ENCODE measurements at places on chromosomes 12 and 14.

DNA sequence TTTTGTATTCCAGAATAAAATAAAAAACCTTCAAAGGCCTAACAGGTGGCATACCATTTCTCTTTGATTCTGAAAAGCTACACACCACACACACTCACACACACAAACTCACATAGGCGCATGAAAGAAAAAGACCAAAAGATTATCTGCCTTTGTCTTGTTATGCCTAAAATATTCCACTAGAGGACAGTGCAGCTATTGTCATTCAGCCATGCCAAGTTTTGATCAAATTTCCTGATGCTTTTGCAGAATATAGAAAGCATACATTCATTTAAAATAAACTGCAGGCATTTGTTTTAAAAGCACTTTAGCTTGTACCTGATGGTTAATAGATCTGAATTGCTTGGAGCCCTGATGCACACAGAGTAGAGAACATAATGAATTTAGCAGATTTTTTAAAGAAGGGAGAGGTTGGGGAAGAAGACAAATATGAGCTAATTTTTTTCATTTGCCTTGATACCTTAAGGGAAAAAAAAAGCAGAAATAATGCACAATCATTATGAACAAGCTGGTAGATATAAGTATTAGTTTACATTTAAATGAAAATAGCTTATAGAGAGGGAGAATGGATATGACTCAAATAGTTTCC is 1766.9 kb upstream of the SEL1L start:
- peak; percentile 54 for DNase-seq

- DNase-seq = peak; percentile 79
These were observed 28.8 kb downstream of the RPGRIP1 start for GRCh38 chr14:21308479-21309237.

GRCh38 chr12:11580125-11580751 is 69.2 kb upstream of the ETV6 start:
- peak; percentile 98 for DNase-seq

- no peak for DNase-seq
These were observed 6.5 kb upstream of the CIPC start for GRCh38 chr14:77091518-77091917.

DNA sequence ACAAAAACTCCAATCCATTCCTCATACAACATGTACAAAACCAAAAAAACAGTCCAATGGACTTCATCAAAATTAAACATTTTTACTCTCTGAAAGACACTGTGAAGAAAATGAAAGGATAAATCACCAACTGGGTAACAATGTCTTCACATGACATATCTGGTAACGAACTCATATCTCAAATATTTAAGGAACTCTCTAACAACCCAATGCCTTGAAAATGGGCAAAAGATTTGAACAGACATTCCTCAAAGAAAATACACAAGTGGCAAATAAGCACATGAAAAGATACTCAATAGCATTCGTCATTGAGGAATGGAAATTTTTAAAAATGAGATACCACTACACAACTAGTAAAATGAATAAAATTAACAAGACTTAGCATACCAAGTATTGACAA is 198.7 kb upstream of the RASSF8 start:
- DNase-seq = no peak

DNA sequence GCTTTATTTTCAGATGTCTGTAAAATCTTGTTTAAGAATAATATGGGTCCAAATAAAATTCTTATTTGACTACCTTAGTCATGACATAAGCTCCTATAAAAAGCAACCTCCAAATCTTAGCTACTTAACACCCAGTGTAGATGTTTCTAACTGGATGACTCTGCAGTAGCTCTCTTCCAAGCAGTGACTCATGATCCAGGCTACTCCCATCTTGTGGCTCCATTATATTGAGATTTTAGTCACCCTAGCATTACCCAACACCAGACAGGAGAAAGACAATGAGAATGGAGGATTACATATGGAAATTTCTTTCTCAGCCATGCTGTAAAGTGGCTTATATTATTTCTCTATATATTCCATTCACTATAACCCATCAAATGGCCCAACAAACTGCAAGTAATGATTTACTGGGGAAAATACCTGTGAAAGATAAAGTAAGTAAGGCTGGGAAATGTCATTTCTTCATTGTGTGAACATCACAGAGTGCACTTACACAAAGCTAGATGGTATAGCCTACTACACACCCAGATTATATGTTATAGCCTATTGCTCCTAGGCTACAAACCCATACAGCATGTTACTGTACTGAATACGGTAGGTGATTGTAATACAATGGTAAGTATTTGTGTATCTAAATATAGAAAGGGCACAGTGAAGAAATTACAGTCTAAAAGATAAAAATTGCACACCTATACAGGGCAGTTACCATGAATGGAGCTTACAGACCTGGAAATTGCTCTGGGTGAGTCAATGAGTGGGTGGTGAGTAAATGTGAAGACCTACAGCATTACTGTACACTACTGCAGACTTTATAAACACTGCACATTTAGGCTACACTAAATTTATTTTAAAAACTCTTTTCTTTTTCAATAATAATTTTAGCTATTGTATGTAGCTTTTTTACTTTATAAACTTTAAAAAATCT is 163.2 kb downstream of the DYRK2 start:
- no peak for DNase-seq

DNA sequence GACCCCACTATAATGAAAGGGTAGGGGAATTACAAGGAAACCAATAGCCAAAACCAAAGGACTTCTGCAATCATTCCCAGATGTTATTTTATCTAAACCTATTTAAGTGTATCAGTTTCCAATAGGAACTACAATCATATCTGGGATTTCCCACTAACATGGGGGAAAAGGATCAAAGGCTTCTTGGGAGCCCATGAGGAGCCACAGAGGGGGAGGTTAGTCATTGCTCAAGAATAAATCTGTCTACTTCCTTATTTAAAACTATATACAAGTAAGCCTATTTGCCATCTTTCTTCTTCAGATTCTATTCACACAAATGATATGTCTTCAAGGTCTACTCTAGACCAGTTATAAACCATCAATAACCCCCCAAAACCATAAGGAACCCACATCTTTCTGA is 33.1 kb downstream of the FGD6 start:
- DNase-seq = peak; percentile 56

- no peak for DNase-seq
These were observed 269.4 kb upstream of the NOVA1 start for GRCh38 chr14:26867171-26867757.

DNA sequence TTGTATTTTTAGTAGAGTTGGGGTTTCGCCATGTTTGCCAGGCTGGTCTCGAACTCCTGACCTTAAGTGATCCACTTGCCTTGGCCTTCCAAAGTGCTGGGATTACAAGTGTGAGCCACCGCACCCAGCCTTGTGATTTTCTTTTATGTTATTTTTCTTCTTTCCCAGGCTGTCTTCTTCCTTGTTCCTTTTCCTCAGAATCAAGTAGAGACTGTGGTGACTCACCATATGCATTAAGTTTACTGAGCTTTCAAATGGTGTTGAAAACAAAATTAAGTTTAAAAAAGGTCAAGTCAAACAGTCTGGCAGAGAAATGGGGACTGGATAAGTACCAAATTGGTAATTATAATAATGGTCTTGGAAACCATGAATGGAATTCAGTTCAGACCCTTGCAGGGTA is 5.7 kb downstream of the ARPC3 start:
- peak; percentile 43 for DNase-seq

- DNase-seq = no peak
These were observed 307.8 kb downstream of the BCL11B start for GRCh38 chr14:98964171-98964570.

GRCh38 chr12:84929501-84929900 is 16.9 kb upstream of the SLC6A15 start:
- DNase-seq = no peak

GRCh38 chr12:131493068-131493826 is 217.6 kb upstream of the SFSWAP start:
- no peak for DNase-seq

GRCh38 chr12:1093166-1093751 is 102.2 kb downstream of the ERC1 start:
- DNase-seq = peak; percentile 74

GRCh38 chr14:53016491-53016890 is 65.6 kb upstream of the FERMT2 start:
- no peak for DNase-seq

DNA sequence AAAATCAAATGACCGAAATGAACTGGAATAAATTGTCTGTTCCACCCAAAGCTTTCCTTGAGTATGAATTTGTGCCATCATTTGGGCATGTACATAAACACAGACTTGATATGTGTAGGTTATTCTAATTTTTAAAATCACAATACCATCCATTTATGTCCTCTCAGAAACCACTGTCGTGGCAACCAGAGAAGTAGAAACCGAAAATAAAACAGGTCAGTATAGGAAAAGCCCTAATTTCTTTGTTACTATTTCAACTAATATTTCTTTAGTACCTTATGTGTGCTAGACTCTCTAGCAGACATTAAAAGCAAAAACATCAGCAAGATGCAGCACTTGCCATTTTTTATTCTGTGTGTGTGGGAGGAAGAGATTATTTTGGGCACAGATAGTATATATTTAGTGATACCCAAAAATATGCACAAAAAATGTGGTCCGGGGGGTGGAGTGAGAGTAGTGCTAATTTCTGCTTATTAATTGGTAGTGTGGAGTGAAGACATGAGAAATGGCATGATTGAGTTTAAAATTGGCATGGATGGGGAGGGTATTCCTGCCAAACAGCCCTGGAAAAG is 130.8 kb upstream of the CNTN1 start:
- no peak for DNase-seq

GRCh38 chr14:22096514-22096895 is 422.9 kb upstream of the OR4E1 start:
- no peak for DNase-seq

- no peak for DNase-seq
These were observed 56.7 kb downstream of the CD163L1 start for GRCh38 chr12:7387289-7387688.

GRCh38 chr12:94027561-94027960 is 120.8 kb upstream of the PLXNC1 start:
- no peak for DNase-seq

- no peak for DNase-seq
These were observed 361.8 kb downstream of the TMEM121 start for GRCh38 chr14:105888151-105888550.

DNA sequence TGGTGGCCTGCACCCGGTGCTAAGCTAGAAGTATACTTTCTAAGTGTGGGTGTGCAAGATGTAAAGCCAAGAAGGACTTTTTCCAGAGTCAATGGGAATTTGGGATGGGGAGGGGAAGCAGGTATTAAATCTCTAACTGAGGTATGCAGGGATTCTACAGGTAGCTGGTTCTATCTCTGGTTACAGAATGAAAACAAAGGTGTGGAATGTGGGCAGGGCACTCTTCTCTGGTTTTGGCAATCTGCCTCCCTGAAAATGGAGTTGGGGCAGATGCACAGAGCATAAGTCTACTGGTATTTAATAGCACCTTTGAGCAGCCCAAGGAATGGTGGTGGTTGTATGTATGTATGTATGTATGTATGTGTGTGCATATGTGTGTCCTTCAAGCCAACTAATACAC is 66.7 kb upstream of the PPP1R12A start:
- DNase-seq = no peak

DNA sequence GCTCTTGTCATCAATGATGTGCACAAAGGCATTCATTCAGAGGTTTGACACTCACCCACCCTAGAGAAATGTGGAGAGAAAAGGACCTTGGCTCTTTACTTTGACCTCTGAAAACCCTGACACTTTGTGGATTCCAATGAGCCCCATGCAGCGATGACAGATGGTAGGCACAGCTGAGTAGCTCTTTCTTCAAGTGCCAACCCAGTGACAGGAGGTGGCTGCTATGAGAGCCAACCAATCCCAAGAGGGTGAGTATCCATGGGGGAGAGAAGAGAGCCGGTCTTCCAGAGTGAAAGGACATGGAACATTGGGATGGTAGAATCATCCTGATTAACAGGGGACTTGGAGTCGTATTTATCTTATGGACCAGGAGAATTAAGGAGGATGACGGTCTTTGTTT is 17.8 kb downstream of the SLC8A3 start:
- DNase-seq = no peak

DNA sequence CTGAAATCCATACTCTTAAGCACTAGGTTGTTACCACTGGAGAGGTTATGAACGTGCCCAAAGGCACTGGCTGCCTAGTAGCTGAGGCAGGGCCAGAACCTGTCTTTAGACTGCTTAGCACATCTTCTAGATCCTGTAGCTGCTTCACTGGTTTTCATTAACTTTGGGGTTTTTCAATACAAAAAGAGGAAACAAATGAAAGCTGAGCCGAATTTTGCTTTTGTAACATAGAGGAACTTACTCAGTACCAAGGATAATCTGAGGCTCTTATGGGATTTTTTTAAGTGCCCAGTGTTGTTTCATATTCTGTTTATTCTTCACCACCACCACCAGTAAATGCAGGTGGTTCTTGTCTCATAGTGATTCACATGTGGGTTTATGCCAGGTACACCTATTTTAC is 396.1 kb downstream of the RAD51B start:
- peak; percentile 56 for DNase-seq

- DNase-seq = no peak
These were observed 18.4 kb downstream of the FAR2 start for GRCh38 chr12:29167445-29167844.

GRCh38 chr14:76045773-76046172 is 60.2 kb downstream of the IFT43 start:
- DNase-seq = no peak

DNA sequence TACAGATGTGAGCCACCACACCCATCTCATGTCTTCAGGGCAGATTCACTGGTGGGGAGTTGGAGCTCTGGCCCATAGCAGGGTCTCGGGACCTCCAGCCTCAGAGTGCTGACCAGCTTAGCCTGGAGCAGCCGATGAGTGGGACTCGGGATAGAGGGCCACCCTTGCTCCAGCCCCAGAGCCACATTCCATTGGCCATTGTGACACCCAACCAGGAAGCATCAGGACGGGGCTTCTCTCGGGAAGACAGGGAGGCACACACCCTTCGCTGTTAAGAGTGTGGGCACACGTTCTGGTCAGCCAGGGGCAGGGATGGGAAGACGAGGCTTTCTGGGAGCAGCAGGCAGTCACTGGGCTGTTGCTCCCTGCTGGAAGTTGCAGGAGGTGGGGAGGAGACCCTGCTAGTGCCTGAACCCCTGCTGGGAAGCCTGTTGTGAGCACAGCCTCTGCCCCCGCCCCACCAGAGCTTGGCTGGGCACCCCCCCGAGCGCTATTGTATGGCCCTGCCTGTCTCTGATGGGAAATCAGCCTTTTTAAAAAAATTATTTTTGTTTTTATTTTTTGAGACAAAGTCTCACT is 1.6 kb downstream of the ADGRD1 start:
- DNase-seq = no peak

- DNase-seq = no peak
These were observed 85.5 kb upstream of the SSTR1 start for GRCh38 chr14:38122241-38122640.

DNA sequence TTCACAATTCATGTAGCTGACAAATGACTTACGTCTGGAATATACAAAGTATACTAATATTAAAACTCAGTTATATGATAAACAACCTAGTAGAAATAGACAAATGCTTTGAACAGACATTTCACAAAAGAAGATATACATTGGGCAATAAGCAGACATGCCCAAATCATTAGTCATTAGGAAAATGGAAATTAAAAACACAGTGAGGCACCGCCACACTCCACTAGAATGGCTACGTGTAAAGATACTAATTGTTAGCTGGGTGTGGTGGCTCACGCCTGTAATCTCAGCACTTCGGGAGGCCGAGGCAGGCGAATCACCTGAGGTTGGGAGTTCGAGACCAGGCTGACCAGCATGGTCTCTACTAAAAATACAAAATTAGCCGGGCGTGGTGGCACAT is 248.9 kb upstream of the TMEM132C start:
- DNase-seq = no peak

- DNase-seq = peak; percentile 60
These were observed 75.3 kb upstream of the DUSP6 start for GRCh38 chr12:89427508-89428156.
